Neural progenitor cell (in vitro differentiated cells): ENCODE measurements at places on chromosomes 1 and 21. TPM values are rescaled to one million over a fixed set of nuclear protein-coding genes. Genes with fewer than 3 reads are reported as not detected.

GRCh38 chr1:31809698-31810097 is 6.1 kb downstream of the SPOCD1 start:
- DNase-seq: no peak
- H3K4me3 ChIP-seq: no peak overlapping the region
- no peak overlapping the region for H3K27ac ChIP-seq
- no peaks in the 10 kb centered on the region for H3K27me3 ChIP-seq
- H3K4me1 ChIP-seq: no peaks in the 10 kb centered on the region
- H3K36me3 ChIP-seq: no peaks in the 10 kb centered on the region

- peaks cover 13% of the 10 kb centered on the region for H3K27me3 ChIP-seq
- peaks cover 2% of the 10 kb centered on the region for H3K4me1 ChIP-seq
- H3K4me3 ChIP-seq: no peak overlapping the region
- H3K27ac ChIP-seq: no peak overlapping the region
- H3K36me3 ChIP-seq: no peaks in the 10 kb centered on the region
- DNase-seq: no peak
These were observed 6.3 kb downstream of the FAAH start for GRCh38 chr1:46400421-46400820.

DNA sequence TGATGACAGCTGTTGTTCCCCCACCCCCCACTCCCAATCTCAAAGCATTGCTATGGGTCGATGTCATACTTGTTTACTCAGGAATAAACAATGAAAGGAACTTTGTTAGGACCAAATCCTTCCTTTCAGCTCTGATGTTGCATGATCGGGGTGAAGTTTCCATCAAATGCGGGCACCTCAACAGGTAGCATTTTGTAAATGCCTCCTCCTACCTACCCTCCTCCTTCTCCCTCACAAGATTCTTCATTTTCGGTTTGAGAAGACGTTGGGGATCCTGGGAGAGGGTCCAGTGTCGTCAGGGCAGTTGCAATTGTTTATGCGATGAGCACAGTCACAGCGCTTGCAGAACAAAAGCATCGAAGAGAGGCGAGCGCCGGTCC is 758 bp upstream of the HUNK start:
- peaks cover 27% of the 10 kb centered on the region for H3K4me1 ChIP-seq
- H3K27ac ChIP-seq: no peak overlapping the region
- H3K36me3 ChIP-seq: no peaks in the 10 kb centered on the region
- H3K27me3 ChIP-seq: peaks cover 45% of the 10 kb centered on the region
- peak overlapping the region; percentile 99 for H3K4me3 ChIP-seq

GRCh38 chr1:14891991-14892390 is 261.6 kb upstream of the TMEM51 start:
- peaks cover 35% of the 10 kb centered on the region for H3K4me1 ChIP-seq
- no peaks in the 10 kb centered on the region for H3K36me3 ChIP-seq
- H3K27me3 ChIP-seq: no peaks in the 10 kb centered on the region
- H3K4me3 ChIP-seq: no peak overlapping the region

DNA sequence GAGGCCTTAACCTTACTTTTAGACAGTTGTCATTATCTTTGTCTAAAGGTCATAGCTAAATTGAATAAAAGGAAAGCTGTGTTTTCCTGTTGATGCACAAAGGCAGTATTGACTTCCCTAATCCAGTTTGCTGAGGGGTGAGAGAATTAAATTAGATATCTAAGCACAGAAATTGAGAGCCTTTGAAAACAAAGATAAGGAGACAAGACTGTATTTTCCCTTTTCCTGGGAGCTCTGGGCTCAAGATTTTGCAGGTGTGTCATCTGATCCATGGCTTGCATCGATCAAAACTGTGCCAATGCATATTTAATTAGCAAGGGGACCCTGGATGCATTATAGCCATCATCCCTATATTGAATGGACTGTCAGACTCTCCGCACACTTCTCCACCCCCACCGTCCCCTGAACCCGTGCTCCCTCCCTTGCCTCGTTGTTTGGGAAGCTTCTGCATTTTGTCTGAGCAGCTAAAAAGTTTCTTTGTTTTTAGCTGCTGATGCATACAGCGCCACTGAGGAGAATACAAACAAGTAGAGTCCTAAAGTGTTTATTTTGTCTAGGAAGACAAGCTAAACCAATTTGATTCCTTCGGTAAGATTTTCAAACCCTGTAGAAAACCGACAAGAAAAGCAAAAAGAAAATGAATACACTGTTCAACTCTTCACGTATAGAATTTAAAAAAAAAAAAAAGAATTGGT is 186.3 kb downstream of the NFIA start:
- DNase-seq: peak; percentile 54
- no peaks in the 10 kb centered on the region for H3K27me3 ChIP-seq
- no peak overlapping the region for H3K27ac ChIP-seq
- H3K4me3 ChIP-seq: no peak overlapping the region

- no peak overlapping the region for H3K27ac ChIP-seq
- no peak for DNase-seq
- no peaks in the 10 kb centered on the region for H3K27me3 ChIP-seq
- H3K4me3 ChIP-seq: no peak overlapping the region
These were observed 14.2 kb downstream of the TRAF5 start for GRCh38 chr1:211340622-211341507.

Gene CD52
- total RNA-seq: 2.5 and 7.3 TPM in 2 replicates
